ENCODE measurements at places on chromosomes 13 and 19.

- no peak overlapping the region for H3K27ac ChIP-seq
- H3K4me3 ChIP-seq: no peak overlapping the region
Observed at GRCh38 chr13:113840541-113841352, 23.1 kb downstream of the GAS6 start.

DNA sequence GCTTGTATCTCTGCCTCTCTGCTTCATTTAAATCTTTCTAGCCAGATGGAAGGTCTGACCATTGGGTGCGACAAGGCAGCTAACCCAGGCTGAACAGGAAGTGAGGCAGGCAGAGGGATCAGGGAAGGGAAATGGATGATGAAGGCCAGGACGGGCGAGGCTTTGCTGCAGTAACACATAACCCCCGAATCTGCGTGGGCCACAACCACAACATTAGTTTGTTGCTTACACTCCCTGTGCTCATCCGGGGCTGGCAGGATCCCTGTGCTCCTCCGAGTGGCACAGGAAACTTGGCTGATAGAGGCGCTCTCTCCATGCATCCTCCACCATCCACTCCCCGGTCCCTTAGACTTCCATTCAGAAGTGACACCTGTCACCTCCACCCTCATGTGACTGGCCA, 1.1 kb upstream of the FLT3LG start:
- H3K36me3 ChIP-seq: peaks cover 10% of the 10 kb centered on the region
- peak overlapping the region; percentile 91 for H3K4me3 ChIP-seq
- H3K27me3 ChIP-seq: no peaks in the 10 kb centered on the region
- no peak for DNase-seq
- H3K27ac ChIP-seq: peak overlapping the region; percentile 97

GRCh38 chr13:83884141-83884540, 1.9 kb upstream of the SLITRK1 start:
- H3K4me1 ChIP-seq: peaks cover 7% of the 10 kb centered on the region
- no peak overlapping the region for H3K4me3 ChIP-seq
- H3K27ac ChIP-seq: no peak overlapping the region

- H3K4me1 ChIP-seq: peaks cover 4% of the 10 kb centered on the region
- no peak for DNase-seq
- H3K27me3 ChIP-seq: peaks cover 3% of the 10 kb centered on the region
Observed at GRCh38 chr13:93789058-93789457, 562.5 kb downstream of the GPC6 start.

GRCh38 chr19:1062387-1063029, 4.5 kb upstream of the ARHGAP45 start:
- H3K36me3 ChIP-seq: peaks cover 3% of the 10 kb centered on the region
- no peak overlapping the region for H3K4me3 ChIP-seq
- peaks cover 14% of the 10 kb centered on the region for H3K4me1 ChIP-seq
- H3K27me3 ChIP-seq: no peaks in the 10 kb centered on the region

DNA sequence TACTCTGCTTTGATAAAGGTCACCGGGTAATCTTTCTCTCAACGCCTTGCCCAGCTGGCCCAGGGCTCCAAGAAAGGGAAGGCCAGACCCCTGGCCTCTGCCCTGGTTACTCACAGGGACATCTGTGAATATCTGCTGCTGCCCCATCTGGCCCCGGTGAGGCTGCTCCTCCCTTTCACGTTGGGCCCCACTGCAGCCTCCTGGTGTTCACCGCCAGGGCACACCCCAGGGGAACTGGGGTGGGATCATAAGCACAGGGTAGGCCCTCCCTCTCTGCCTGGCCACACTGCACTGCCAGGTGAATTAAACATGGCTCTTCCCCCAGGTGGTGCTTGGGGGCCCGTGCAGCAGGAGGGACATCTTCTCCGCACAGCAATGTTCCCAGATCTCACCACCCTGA, 12.7 kb downstream of the LAIR1 start:
- H3K27ac ChIP-seq: no peak overlapping the region
- H3K4me1 ChIP-seq: peaks cover 4% of the 10 kb centered on the region
- DNase-seq: no peak
- H3K4me3 ChIP-seq: no peak overlapping the region
- H3K36me3 ChIP-seq: peaks cover 4% of the 10 kb centered on the region

GRCh38 chr19:28990522-28990921, 222.4 kb downstream of the UQCRFS1 start:
- H3K27me3 ChIP-seq: no peaks in the 10 kb centered on the region
- no peaks in the 10 kb centered on the region for H3K36me3 ChIP-seq
- no peaks in the 10 kb centered on the region for H3K4me1 ChIP-seq
- H3K27ac ChIP-seq: no peak overlapping the region
- no peak for DNase-seq
